ENCODE measurements at places on chromosomes 11 and 22.

- DNase-seq = no peak
Observed at GRCh38 chr11:119525180-119525866, 102.4 kb upstream of the THY1 start.

DNA sequence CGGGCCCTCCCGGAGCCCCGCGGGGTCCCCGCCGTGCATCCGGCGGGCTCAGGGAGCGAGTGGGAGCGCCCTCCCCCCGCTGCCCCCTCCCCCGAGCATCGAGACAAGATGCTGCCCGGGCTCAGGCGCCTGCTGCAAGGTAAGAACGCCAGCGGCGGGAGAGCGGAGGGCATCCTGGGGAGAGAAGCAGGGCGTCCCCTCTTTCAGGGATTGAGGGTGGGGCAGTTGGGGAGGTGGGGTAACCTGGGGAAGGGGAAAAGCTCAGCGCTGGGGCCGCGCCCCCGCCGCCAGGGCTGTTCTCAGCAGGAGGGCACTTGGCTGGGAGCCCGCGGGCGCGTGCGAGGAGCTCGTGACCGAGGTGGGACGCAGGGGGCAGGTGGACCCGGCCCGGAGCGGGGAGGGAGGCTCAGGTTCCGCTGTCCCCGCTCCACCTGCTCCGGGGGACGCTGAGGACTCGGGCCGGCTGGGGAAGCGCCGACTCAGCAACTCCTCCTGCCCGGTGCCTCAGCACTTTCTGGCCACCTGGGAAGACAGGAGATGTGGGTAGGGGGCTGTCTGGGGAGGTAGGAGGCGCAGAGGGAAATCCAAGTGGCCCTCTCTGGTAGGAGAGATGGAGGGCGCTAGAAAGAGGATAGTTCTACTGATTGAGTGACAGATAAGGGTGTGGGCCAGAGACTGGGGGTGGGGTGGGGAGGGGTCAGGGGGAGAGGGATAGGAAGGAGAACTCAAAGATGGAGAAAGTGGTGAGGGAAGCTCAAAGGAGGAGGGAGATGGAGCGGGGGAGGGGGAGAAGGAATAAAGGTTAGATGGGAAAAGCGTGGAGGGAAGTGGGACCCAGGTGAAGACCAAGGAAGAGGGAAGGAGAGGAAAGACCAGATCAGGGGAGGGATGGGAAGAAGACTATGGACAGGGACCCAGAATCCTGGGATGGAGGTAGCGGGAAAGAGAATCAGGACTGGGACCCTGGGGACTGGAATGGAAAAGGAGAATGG lies 726 bp downstream of the RTN4RL2 start:
- DNase-seq = no peak

GRCh38 chr11:69943506-69943905 lies 124.3 kb upstream of the FGF3 start:
- DNase-seq = no peak

DNA sequence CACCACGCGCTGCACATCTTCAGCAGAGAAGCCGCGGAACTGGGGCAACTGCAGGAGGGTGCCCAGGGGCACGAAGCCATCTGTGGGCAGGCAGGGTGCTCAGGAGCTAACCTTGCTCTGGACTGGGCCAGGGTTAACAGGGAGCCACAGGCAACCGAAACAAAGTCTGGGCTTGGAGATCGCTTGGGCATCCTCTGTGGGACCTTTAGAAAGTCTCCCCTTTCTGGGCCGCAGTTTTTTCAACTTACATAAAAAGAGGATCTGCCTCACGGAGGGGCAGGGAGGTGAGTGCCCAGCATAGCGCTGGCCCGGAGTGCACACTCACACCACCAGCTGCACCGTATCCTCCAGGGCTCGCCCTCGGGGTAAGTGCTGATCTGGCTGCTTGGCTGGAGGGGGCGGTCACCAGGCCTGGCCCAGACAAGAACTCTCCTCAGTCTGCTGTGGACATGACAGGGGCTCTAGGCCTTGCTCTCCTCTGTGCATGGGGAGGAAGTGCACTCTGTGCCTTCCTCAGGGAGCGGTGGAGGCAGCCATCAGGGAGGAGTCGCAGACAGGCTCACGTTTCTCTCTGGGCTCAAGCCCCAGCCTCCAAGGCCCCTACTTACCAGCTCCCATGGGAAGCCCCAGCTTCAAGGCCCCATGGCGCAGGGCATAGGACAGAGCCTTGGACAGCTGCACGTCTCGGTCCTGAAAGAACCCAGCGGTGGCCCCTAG lies 937 bp downstream of the TRPT1 start:
- no peak for DNase-seq

DNA sequence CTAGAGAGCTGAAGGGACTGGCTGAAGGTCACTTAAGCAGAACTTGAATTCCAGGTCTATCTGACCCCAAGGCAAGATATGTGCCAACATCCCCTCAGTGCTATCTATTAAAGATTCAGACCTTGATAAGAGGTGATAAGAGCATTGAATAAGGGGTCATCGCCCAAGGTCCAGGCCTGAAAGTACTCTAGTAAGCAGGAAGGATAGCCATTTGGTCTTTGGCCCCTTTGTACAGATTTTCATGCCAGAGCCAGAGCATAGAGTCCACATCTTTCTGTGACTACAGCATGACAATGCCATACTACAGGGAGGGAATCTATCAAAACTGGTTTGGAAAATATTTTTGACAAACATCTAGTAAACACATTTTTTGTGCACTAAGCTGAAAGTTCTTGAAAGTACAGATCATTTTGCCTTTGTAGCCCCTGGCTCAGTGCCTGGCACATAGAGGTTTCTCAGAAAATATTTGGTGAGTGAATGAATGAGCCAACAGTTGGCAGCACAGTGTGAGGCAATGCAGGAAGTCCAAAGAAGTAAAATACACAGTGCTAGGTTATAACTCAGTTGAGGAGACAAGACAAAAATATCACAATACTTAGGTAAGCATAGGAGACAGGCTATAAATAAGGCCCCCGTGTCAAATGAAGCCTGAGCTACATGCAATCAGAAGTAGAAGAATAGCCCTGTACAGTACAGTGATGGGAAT lies 15.1 kb upstream of the RRAS2 start:
- DNase-seq = no peak

DNA sequence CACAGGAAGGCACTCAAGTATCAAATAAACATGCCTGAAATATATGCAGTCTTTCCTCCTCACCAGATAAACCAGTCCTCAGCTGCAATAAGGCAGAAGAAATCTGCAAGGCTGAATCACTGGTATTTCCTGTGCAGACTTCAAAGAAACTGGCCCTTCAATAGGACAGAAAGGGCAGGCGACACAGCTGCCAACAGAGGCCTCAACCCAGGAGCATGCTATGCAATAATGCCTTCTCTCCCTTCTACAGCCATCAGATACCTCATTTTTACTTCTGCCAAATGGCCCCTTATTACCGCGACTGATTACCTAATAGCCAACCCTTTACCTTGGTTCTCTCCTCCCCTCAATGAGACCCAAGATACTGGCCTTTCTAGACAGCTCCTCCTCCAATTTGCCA lies 8.0 kb downstream of the NUMA1 start:
- peak; percentile 33 for DNase-seq
